ENCODE measurements at places on chromosomes 4 and X.
A peak's percentile ranks its signal among the peaks of the same experiment; 100 is the strongest.

DNA sequence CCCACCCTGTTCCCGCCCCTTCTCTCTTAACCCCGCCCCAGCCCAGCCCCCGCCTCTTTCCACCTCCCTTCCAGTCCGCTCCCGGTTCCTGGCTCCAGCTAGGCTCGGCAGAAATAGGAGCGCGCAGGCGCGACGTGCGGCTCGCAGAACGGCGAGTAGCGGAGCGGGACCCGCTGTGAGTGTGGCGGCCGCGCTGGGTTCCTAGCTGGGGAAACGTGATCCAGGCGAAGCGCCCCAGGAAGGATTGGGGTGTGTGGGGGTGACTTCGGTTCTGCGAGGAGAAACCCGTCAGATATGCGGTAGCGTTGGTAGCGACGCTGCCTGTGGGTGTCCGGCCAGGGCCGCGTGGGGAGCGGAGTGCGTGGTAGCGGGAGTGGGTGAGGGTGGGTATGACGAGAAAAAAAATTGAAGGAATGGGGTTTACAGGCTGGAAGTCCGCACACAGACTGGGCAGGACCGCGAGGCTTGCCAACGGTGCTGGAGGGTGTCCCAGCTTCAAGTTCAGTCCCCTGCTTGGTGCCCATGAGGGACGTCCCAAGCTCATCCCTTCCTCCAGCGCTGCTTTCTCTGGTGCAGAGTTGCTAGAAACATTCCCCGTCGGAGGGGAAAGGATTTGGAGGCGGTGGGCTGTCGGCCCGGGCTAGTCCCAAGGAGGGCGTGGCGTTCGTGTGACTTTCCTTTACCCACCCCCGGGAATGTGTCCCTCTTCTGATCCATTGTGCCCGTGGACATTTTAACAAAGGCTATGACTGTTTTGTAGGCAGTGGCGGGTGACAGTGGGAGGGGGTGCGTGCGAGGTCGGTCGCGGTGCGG lies at the start of gene PRRG1:
TSS of gene PRRG1 (plus strand) at position 144 of the 813 bp plus-strand sequence. CDS start 56,886 bp downstream, outside the sequence.
- peak; percentile 95 for DNase-seq

DNA sequence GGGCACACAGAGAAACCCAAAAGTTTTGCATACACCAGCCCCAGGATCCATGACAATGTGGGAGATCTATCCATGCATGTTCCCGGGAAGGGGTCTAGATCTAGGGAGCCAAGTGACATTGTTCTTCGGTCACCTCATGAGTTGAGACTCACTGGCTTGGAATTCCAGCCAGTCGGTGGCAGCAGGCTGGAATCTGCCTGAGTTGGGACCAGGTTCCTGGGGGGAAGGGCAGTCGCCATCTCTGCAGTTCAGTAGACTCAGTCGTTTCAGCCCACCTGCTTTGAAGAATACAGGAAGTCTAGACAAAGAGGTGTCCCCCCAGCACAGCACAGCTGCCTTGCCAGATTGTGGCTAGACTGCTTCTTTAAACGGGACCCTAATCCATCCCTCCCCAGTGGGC lies 46.0 kb upstream of the PBDC1 start:
- peak; percentile 58 for DNase-seq

- DNase-seq, result no peak
These were observed 276.3 kb downstream of the STPG2 start for GRCh38 chr4:97866821-97867556.

GRCh38 chr4:183888564-183888963 lies 16.5 kb upstream of the STOX2 start:
- DNase-seq, result no peak

- no peak for DNase-seq
These were observed 28.1 kb upstream of the HPSE start for GRCh38 chr4:83362492-83363329.

- peak; percentile 95 for DNase-seq
These were observed 9.0 kb upstream of the PITX2 start for GRCh38 chr4:110631584-110632505.

DNA sequence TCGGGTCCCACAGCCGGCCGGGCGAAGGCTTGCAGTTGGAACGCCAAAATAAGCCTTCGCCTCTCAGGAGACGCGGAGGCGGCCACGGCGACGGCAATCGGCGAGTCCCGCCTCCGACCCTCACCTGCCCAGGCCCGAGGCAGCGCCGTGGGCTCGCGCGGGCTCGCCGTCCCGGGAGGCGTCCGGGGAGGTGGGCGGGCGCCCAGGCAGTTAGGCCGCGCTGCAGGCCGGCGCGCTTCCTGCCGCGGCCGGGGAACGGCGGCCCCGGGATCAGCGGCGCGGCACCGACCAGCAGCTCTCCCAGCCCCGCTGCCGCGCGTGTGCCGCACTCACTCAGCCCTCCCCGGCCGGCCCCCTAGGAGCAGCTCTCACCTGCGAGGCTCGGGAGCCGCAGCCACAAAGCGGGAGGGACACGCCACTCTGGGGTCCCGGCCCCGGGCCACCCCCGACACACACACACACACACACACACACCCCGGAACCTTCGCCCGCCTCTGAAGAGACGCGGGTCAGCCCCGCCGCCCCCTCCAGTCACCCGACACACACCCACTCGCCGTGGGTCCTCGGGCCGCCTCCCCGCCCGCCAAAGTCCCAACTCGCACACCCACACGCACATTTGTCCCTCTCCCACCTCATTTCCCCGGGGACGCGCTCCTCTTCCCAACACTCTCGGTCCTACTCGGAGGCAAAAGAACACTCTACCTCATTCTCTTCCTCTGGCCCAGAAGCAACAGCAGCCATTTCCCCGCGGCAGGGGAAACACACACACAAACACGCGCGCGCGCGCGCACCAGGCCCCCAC lies at the start of gene CNOT6L:
TSS of gene CNOT6L (minus strand) at position 767 of the 802 bp plus-strand sequence. CDS start at position 707, 60 bp downstream.
- DNase-seq, result peak; percentile 81

DNA sequence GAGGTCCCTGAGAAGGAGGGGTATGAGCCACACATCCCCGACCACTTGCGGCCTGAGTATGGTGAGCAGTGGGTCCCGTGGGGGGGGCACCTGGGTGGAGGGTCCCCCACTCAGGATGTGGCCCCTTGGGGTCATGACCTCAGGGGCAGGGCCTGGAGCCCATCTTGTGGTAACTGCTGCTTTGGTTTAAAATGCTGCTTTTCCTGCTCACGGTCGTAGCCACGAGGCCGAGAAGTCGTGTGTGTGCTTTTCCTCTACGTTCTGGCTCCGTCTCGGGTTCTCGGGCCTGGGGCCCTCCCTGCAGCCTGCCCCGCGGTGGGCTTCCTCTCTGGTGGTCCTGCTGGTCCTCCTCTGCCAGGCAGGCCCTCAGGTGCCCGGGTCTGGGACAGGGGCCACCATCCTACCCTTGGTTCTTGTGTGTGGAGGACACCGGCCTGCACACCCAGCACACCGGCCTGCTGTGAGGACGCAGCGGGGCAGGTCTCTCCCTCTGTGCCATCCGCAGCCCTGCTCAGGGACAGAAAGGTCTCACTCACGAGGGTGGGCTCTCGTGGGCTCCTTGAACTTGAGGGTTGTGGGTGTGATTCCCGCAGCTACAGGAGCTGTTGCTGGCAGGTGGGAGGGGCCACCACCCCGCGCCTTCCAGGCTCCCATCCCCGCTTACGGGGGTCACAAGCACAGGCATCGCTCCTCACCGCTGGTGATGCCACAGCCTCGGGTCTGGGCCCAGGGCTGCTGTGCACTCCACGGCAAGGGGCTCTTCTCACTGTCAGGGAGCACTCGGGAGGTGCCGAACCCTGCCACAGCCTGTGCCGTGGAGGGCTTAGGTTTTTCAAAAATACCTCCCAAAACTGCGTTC lies 19.6 kb downstream of the UVSSA start:
- DNase-seq, result no peak

GRCh38 chr4:6591781-6592180 lies 16.8 kb downstream of the MAN2B2 start:
- no peak for DNase-seq

DNA sequence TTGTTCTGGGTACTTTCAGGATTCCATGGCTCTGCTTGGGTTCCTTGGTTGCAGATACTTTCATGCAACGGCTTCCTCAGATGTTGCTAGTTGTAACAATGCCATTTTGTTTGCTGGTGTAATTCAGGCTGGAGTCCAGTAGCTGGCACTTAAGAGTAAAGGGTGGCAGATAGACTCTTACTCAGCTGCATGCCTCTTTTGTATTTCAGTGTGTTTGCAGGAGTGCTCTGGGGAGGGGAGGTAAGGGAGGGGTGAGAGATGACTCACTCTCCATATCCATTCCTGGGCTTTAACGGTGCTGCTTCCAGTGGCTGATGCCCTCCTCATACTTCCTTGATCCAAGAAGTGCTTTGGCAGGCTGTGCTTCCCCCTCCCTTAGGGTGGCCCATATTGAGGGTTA lies 155.2 kb downstream of the ZNF330 start:
- DNase-seq, result peak; percentile 74

GRCh38 chr4:25914670-25915352 lies 791 bp downstream of the SMIM20 start:
- DNase-seq, result no peak

GRCh38 chrX:12497832-12498591 lies 293.2 kb upstream of the PRPS2 start:
- peak; percentile 79 for DNase-seq

DNA sequence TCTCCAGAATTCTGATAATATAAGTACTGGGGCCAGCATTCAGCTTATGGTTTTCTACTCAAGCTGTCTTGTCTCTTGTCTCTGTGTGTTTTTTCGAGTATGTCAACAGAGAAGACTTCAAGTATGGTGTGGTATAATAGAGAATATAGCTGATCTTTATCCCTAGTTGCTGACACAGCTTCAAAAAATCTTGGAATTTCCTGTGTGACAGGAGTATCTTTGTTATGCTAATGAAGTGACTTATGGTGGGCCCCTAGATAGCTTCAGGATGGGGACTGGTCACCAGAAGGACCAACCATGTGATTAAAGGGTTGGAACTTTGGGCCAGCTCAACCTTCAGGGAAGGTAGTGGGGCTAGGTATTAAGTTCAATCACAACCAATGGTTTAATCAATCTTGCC lies 2.9 kb downstream of the GPRASP3 start:
- no peak for DNase-seq

DNA sequence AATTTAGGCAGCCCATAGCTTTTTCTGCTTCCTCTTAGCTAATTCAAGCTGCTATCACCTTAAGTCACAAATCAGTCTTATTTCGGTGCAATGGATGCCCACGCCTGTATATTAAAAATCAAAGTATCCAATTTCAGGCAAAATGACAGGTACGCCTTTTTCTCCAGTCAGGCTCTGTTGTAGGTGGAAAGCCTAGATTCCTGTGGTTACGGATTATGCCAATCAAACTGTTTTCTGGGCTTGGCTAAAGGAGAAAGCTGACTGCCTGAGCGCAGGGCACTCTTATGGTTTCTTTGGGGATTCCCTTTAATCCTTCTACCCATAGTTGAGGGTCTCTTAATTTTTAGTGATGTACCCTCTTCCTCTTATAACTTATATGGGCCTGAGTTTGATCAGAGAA lies 550.5 kb downstream of the PDHA2 start:
- no peak for DNase-seq

DNA sequence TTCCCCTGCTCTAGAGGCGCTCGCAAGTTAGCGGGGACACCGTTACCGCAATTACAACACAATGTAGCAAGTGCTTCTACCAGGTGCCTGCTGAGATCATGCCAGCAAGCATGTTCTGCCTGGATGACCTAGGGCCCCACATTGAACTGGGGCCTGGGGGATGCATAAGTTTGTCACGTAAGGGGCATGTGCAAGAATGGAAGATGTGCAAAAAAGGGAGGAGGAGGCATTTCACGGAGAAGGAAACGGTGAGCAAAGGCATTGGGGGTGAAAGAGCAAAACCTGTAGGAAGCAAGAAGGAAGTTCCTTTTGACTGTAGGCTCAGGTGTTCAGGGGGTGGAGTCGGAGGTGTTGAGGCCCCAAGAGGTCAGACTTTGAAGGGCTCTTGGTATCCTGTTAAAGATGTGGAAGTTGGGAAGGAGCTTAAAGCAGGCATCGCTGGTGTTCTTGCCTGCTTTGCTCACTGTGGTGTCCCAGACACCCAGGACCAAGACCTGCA lies 602 bp upstream of the SCARB2 start:
- DNase-seq, result no peak

- no peak for DNase-seq
These were observed 214.2 kb upstream of the PUDP start for GRCh38 chrX:7362111-7362510.

DNA sequence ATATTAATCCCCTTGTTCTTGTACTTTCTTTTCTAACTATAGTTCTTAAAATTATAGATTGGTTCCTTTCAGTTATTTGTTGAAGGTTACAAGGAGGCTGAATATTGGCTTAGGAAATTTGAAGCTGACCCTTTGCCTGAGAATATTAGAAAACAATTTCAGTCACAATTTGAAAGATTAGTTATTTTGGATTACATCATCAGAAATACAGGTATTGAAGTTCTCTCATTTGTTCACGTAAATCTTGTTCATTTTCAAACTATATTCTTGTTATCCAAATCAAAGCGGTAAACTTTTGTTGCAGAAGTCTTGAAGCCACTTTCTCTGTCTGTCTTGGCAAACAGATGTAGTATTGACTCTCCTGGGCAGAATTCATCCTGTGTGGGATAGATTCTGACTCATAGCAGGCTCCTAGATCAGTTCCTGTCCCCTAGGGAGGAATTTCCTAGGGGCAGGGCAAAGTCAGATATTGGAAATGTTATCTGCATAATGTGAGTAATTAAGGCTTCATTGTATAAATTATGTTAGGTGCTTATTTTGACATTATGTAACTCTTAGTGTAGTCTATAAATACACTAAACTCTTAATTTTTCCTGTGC lies 25.2 kb downstream of the PI4K2B start:
- DNase-seq, result no peak

DNA sequence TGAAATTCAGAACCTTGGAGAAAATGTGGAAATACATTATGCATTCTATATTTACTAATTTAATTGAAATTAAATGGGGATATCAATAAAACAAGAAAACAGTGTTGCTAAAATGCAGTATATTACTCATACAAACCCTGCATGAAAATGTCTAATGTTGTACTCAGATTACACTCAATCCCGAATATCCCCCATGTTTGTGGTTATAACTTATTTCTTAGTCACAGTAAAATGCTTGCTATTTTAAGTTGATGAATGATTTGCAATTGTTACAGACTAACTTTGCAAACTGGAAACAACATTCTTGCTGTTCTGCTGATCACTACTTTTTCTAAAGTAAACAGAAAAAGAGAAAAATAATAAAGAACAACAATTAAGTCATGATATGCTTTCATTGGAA lies 33.1 kb upstream of the ANXA10 start:
- DNase-seq, result no peak

GRCh38 chr4:163967263-163967662 lies 472.8 kb downstream of the TMA16 start:
- no peak for DNase-seq

- DNase-seq, result no peak
These were observed 57.7 kb upstream of the ATXN3L start for GRCh38 chrX:13377550-13377934.

GRCh38 chrX:40132751-40133150 lies 35.0 kb upstream of the BCOR start:
- no peak for DNase-seq

Measured in endodermal cell (in vitro differentiated cells).